ENCODE measurements at places on chromosomes 4 and X. TPM values are rescaled to one million over a fixed set of nuclear protein-coding genes. Genes with fewer than 3 reads are reported as not detected.

DNA sequence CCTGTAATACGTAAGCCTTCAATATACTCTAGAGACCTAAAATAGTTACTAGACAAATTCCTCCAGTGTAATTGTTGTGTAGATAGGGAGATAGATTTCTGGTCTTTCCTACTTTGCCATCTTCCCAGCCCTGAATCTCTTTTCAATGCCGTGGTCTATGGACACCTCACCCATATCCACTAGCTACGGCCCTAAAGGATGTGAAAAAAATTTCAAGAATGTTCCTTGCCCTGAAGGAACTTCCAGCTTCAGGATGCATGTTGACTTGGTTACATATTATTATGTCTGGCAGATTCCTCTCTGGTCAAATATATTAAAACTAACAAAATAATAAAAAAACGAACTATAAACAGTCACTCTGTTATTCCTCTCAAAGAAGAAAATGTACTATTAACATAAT, 52.4 kb upstream of the TSPAN5 start:
- no peak for DNase-seq

The PQBP1 gene
- 85.7 TPM for total RNA-seq

The STPG2 gene
- not detected for total RNA-seq

- no peak for DNase-seq
These were observed 11.9 kb downstream of the TMPRSS11D start for GRCh38 chr4:67871867-67872266.

GRCh38 chrX:118143578-118143977, 27.0 kb upstream of the KLHL13 start:
- no peak for DNase-seq
